Activated CD8-positive, alpha-beta memory T cell treated with anti-CD3 and anti-CD28 coated beads for 1 hour (primary cell): ENCODE measurements at places on chromosomes 3 and 15.

DNA sequence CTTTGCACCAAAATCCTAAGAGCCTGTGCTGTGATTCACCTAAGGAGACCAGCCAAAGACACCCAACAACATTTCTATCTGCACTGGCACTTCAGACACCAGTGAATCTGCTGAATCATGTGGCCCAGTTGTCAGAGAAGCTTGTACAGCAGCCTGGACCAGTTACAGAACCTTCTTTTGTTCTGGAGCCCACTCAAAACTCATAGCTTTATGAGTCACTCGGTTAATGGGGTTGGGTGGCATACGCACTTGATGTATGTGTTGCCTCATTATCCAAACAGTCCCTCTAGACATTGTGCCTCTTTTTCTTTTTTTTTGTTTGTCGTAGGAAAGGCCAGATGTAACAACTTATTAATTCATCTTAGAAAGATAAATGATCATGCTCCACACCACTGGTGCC is 25.6 kb upstream of the GOLGA6L2 start:
- DNase-seq: no peak

- no peak for DNase-seq
These were observed 204.1 kb downstream of the STXBP5L start for GRCh38 chr3:121111914-121112612.

DNA sequence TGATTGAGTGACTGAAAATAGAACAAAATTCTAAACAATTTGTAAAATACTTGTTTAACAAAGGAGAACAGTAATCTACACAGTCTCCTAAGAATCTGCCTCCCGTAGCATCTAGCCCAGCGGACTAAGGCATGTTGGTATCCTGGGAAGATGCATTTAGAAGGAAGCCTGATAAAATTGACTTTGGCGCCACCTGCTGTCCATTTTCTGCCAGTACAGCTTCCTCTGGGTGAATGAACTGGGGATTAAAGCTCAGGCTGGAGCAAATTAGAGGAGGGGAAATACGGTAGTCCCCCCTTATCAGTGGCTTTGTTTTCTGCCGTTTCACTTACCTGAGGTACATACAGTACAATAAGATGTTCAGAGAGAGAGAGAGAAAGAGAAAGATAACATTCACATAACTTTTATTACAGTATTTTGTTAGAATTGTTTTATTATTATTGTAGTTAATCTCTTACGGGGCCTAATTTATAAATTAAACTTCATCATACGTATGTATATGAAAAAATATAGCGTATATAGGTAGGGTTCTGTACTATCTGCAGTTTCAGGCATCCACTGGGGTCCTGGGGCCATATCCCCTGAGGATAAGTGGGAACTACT is 191.6 kb downstream of the GAP43 start:
- DNase-seq: no peak

GRCh38 chr3:168216851-168217250 is 121.1 kb upstream of the GOLIM4 start:
- DNase-seq: no peak

- DNase-seq: no peak
These were observed 413.9 kb downstream of the EPHA3 start for GRCh38 chr3:89521328-89521727.

DNA sequence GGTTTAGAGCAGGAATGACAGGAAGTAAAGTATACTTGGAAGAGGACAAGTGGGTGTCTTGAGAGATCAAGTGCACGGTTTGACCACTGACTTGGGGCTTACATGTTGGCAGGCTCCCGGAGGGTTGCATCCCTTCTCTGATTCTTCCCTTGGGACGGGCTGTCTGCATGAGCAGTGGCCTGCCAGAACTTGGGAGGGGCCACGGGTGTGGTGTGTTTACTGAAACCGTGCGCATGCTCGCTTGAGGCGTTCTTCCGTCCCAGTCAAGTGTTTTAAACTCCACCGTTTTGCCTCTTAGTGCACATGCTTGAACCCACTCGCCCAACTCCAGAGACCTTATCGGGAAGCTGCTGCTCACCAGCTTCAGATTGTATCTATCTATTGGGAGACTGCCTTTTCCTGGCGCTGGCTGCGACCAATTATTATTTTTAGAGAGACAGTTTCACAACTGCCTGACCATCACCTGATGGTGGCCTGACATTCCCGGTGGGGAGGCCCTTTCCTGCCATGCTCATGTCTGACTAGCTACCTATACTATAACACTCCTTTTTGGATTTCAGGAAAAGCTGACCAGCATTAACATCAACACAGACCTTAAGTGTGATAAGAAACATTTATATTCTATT is 14.9 kb upstream of the C3orf22 start:
- DNase-seq: no peak

- DNase-seq: no peak
These were observed 2.4 kb upstream of the PPP1R14D start for GRCh38 chr15:40830884-40831283.

GRCh38 chr3:123540285-123540684 is 44.6 kb downstream of the HACD2 start:
- no peak for DNase-seq

DNA sequence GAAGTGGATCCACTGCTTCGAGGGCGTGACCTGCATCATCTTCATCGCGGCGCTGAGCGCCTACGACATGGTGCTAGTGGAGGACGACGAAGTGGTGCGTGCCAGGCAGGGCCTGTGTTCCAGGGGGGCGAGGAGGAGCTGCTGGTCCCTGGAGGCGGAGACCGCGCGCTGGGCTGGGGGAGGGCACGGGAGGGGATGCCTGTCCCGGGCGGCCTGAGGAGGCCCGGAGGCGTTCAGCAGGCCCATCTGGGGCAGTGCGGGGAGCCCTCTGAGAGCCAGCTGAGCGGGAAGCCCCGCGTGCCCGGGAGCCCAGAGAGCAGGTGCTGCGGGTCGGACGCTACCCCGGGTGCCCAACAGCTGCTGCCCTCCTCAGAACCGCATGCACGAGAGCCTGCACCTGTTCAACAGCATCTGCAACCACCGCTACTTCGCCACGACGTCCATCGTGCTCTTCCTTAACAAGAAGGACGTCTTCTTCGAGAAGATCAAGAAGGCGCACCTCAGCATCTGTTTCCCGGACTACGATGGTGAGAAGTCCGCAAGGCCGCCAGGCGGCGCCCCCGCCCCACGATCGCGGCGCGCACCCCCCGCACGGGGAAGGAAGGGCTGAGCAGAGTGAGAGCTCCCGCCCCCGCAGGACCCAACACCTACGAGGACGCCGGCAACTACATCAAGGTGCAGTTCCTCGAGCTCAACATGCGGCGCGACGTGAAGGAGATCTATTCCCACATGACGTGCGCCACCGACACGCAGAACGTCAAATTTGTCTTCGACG is 2.9 kb downstream of the GNAT1 start:
- peak; percentile 79 for DNase-seq

DNA sequence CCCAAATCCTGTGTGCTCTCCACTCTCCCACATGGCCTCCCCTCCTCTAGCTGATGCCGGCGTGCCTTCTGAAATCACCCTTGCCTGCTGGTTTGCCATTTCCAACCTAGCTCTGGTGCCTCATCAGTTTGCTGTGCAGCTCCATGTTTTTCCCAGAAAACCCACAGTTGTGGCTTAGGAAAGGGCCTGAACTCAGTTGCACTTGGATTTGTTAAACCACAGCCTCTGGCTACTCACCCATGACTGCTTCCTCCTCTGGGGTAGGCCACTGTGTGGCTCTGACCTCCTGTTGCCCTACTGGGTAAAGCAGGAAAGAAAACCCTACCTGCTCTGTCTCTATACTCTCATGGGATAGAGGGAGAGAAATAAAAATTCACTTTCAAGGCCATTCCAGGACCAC is 97.3 kb downstream of the DAPK2 start:
- DNase-seq: no peak

DNA sequence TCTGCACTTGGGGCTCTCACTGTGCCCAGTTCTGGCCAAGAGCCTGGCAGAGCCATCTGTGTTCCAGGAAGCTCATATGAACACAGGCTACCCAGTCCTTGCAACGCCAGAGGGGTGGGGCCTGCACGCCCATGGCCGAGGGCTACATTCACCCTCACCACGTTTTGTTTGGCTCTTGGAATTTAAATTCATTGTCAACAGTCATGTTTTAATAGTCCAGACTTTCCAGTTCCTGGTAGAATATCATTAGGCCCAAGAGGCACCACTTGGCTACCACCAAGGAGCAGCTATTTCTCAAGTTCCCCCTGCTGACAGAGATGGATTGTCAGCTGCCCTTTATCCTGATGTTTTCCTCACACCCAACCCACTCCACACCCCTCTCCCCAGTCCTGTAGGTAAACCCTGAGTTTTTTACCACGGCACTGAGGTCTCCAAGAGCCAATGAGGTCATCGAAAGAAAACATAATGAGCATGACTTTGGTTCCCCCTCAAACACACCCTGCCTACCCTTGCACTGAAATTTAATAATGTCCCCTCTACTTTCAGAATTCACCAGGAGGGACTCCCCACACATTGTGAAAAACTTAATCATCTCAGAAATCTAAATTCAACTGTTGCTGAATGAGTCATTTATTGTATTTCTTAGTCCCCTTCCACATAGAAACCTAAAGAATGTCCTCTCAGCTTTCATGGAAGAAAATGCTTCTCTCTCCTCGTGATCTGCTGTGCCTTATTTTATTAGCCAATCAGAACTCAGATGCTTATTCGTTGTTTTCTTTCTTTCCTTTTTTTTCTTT is 125.1 kb downstream of the SHQ1 start:
- DNase-seq: no peak

GRCh38 chr15:85646538-85647091 is 148.1 kb downstream of the KLHL25 start:
- no peak for DNase-seq

DNA sequence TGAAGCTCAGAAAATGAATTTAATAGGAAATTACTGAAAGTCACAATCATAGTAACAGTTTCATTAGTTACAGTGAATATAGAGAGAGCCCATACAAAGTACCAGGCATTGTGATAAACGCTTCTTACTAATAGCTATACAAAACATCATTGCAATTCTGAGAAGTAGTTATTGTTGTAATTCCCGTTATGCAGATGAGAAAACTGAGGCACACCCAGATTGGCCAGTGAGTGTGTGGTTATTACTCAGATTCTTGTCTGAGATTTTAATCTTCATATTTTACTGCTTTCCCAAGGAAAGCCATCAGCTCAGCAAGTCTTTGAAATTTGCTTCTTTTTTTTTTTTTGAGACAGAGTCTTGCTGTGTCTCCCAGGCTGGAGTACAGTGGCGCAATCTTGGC is 14.3 kb downstream of the FLNB start:
- no peak for DNase-seq

GRCh38 chr15:99131441-99132023 is 26.7 kb downstream of the SYNM start:
- DNase-seq: no peak

DNA sequence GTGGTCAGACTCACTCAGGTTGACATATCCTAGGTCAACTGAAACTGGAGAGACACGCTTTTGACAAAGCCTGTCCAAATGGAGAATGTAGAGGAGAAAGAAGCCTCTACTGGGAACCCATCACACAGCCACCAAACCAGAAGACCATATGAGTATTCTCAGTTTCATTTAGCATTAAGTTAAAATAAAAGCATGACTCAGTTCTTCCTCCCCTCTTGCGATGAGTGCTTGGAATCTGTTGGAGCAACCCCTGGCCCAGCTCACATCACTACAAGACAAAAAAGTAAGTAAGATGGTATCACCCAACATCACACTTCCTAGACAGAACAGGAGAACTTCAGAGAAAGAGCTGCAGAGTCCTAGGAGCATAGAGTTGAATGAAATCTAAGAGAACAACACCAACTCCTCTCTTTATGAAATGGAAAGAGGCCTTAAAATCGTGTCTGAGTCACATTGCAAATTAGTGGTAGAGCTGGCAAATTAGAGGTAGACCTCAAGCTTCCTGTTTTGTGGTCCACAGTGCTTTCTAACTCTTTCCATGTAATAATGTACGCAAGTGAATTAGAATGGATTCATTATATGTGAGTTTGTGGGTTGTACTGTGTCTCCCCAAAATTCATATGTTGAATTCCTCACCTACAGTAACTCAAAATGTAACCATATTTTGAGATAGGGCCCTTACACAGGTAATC is 51.2 kb downstream of the FGF12 start:
- DNase-seq: no peak

DNA sequence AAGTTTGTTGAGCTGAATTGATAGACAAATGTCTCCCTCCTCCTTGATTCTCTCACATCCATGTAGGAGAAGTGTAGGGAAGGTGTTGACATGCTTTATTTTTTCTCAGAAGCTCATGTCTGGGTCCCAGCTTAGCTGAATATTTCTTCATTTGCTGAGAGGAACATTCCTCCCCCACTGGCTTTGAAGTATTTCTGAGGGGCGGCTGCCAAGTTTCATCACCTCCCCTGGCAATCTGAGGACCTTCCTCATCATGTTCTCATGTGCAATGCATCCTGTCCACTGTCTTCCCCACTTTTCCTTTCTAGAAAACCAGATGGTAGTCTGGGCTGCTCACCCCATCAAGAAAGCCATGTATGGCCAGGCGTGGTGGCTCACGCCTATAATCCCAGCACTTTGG is 168.9 kb upstream of the RGMA start:
- no peak for DNase-seq

DNA sequence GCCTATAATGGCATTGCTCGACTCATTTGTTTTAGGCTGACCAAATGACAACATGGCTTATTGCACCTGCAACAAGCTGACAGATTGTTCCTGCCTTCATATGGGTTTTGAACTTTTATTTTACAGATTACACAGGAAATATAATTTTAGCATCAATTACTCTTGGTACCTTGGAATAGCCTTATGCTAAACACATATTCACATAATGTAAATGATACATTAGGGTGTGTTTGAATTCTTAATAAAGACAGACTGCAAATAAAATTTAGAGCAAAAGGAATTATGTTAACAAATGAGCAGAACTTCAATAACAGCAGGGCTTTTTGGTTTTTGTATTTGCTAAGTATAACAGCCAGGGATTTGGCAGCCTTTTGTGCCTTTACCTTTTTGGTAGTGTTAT is 51.9 kb upstream of the TMC3 start:
- DNase-seq: no peak

GRCh38 chr3:183812761-183813445 is 12.5 kb downstream of the MAP6D1 start:
- no peak for DNase-seq

DNA sequence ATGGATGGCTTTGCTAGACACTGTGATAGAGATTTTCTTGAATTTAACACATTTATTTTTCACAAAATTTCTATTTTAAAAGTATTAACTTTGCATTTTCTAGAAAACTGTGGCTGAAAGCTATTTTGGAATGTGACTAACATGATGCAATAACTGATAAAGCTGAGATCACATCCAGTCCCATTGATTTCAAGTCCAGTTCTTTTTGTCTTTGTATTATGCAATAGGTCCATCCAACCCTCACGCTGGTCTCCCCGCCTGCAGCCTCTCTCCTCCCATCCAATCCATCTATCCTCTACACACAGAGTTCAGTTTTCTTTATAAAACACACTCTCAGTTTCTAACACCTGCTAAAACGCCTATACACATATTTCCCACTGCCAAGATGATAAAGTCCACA is 178.8 kb downstream of the CNTN3 start:
- no peak for DNase-seq

- DNase-seq: no peak
These were observed 38.6 kb upstream of the CSPG4 start for GRCh38 chr15:75751116-75751875.

DNA sequence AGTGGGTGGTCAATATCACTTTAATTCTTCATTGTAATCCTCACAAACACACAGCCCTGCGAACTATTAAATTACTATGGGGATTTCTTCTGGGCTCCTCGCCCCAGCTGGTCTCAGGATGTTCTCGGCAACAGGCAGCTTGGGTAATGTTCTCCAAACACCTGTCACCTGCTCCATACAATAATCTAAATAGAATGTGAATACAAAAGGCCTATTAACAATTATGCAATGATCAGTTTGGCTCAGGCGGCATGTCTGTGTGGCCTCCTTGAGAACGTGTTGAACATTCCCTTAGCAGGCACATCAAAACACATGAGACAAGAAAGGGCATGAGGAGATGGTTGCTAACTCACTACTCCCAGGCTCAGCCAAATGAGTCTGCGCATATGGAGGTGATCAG is 158.6 kb upstream of the KBTBD8 start:
- no peak for DNase-seq
